ENCODE measurements at places on chromosomes 2 and 18.

DNA sequence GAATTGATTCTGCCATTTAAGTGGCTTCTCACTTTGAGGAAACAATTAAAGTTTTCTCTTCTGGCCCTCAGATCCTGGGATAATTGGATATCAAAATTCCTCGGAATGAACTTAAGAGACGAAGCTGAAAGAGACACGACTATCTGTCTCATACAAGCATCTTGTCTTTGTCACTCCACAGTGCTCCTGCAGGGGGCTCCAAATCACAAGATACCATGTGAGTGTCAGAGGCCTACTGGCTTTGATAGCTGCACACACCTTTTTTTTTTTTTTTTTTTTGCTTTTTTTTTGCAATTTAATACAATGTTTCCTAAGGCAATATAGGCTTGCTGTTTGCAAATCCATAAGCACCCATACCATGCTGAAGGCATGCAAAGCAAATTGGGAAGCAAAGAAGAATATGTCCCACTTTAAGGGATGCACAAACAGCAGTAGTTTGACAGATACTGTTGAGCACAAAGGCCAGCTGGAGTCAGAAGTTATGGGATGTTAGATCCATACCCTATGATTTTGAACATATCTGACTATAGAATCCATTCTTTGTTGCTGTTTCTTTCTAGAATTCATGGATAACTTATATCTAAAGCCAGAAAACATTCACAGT, 109.0 kb upstream of the CBLN2 start:
- peak; percentile 11 for DNase-seq

GRCh38 chr2:227739351-227739750, 6.3 kb upstream of the SCYGR8 start:
- DNase-seq: no peak

GRCh38 chr2:149926149-149926548, 338.6 kb upstream of the MMADHC start:
- no peak for DNase-seq

GRCh38 chr18:79612291-79613108, 67.1 kb upstream of the CTDP1 start:
- no peak for DNase-seq

GRCh38 chr18:26089293-26090129, 902 bp downstream of the SS18 start:
- peak; percentile 9 for DNase-seq

Data from CD4-positive, alpha-beta T cell treated with Interleukin-6 for 4 hours (primary cell).